ENCODE measurements at places on chromosomes 6 and 20.

GRCh38 chr6:49950415-49950751, 13.6 kb downstream of the DEFB114 start:
- DNase-seq = no peak

- DNase-seq = no peak
Measured at GRCh38 chr6:90488816-90489215, 98.1 kb downstream of the MAP3K7 start.

DNA sequence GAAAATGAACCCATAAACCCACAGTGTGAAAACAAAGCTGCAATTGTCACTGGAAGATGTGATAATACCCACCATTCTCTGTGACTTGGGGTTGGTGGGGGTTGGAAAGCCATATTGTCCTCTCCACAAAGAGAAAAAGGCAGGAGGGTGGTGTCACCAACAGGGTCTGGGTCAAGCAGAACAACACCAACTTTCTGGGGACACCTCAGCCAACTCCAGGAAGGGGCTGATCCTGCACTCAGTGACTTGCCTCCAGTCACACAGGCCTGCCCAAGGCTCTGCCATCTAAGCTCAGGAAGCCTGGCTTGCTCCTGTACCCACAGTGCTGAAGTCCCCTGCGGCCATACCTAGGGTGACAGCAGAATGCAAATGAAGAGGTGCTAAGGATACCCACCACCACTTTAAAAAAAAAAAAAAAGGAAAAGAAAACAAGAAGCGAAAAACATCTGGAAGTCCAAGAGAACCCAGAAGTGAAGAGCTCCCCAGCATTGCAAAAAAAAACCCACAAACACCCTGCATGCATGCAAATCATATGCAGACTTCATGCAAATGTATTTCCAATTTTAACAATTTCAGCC, 110.6 kb downstream of the PREX1 start:
- DNase-seq = no peak

DNA sequence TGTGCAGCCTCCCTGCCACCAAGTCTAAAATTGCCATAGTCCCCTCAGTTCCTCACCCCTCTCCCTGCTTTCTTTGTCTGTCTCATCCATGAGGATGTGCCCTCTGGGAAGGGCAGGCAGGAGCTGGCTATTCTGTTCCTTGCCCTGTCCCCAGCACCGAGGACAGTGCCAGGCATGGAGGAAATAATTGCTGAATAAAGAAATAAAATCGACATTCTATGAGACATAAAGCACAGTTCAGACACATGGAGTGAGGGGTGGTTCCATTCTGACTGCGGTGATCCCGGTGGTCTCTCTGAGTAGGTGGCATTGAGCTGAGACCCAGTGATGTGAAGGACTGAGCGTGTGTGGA, 23.5 kb upstream of the NOL4L start:
- no peak for DNase-seq

GRCh38 chr6:152428126-152428525, 209.0 kb downstream of the SYNE1 start:
- no peak for DNase-seq

- DNase-seq = no peak
Measured at GRCh38 chr6:24680582-24680981, 13.7 kb downstream of the ACOT13 start.

GRCh38 chr6:5707281-5708045, 299.3 kb downstream of the NRN1 start:
- DNase-seq = no peak

All from stimulated activated CD8-positive, alpha-beta memory T cell treated with anti-CD3 and anti-CD28 coated beads, Interleukin-7, amount 100 ng/mL, for 4 hours (primary cell).